Smooth muscle cell of trachea (primary cell): ENCODE measurements at places on chromosomes 4 and X. TPM values are rescaled to one million over a fixed set of nuclear protein-coding genes. Genes with fewer than 3 reads are reported as not detected.

CFP gene
- 0.15 and 0.33 TPM in 2 replicates for total RNA-seq

PNMA6A gene
- total RNA-seq = 5.5 and 8.1 TPM in 2 replicates

IL3RA gene
- total RNA-seq = not detected in 2 replicates

RRH gene
- total RNA-seq = under 0.01 and 0.17 TPM in 2 replicates

EXOC1L gene
- not detected in 2 replicates for total RNA-seq

RADX gene
- 2.5 and 6.5 TPM in 2 replicates for total RNA-seq

FGFRL1 gene
- total RNA-seq = 12.5 and 34.4 TPM in 2 replicates

CENPE gene
- total RNA-seq = 1.7 and 31.0 TPM in 2 replicates
